A673 (cell line): ENCODE measurements at places on chromosomes 5 and 9. TPM values are rescaled to one million over a fixed set of nuclear protein-coding genes. Genes with fewer than 3 reads are reported as not detected.

DNA sequence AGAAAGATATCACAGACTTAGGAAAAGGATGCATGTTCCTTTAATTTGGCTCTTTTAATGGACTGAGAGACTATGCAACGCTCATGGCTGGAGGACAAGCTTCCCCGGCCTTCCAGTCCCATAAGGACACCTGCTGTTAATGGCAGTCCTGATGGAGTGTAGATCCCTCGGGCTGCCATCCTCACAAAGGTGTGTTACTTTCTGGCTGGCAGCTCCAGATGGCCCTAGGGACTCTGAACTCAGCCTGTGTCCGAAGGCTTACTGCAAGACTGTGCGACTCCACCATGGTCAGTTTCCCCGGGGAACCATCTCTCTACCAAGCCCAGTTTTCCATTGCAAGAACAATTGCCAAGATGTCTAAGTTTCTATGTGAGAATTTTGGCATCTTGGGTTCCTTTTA is 25.5 kb upstream of the KCNIP1 start:
- no peak for DNase-seq
- H3K27ac ChIP-seq, result no peak overlapping the region
- H3K4me3 ChIP-seq, result no peak overlapping the region

DNA sequence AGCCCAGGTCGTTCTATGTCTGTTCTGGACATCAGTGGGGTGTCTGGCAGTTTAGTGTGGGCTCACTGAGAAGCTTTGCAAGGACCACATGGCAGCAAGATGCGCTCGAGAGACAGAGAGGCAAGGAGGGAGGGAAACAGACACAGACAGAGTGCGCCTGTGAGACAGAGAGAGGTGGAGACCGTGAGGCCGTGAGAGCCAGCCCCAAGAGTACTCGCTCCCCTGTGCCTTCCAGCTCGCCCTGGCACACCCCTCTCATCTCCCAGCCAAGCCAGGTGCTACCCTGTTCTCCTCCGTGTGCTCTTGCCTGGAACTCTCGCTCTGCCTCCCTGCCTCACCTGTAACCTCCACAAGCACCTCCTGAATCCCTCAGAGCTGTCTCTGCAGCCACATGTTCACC is 106.8 kb downstream of the EHMT1 start:
- no peaks in the 10 kb centered on the region for H3K27me3 ChIP-seq
- H3K36me3 ChIP-seq, result peaks cover 33% of the 10 kb centered on the region
- DNase-seq, result no peak
- H3K27ac ChIP-seq, result no peak overlapping the region

DNA sequence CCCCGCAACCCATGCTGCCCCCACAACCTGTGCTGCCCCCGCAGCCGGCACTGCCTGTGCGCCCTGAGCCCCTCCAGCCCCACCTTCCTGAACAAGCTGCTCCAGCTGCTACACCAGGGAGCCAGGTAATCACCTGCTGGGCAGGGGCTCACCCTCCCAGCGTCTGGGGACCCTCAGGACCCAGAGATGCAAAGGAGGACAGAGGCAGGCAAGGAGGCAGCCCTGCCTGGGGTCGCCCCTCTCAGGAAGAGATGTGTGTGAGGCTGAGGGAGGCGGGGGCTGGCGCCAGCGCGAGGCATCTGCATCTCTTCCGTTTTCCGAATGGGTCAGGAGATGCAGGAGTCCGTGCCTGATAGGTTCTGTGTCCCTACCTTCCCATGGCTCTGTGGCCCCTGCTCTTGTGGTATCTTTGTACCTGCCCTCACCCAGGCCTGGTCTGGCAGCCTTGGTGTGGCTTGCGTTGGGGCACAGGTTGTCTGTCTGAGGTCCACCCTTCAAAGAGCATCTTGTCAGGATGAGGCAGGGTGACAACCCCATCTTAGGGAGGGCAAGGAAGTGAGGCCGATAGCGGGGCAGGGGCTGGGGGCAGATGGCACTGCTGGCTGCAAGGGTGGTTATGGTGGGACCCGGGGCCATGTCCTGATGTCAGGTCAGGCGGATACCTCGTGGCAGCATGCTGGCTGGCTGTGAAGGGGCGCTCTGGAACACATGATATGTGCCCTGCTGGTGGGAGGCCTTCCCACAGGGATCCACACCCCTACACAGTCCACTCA is 75.7 kb downstream of the WNK2 start:
- no peaks in the 10 kb centered on the region for H3K27me3 ChIP-seq
- H3K4me3 ChIP-seq, result no peak overlapping the region
- no peaks in the 10 kb centered on the region for H3K4me1 ChIP-seq
- DNase-seq, result no peak
- H3K36me3 ChIP-seq, result no peaks in the 10 kb centered on the region

- H3K27ac ChIP-seq, result no peak overlapping the region
- H3K4me1 ChIP-seq, result peaks cover 28% of the 10 kb centered on the region
- DNase-seq, result no peak
- H3K36me3 ChIP-seq, result peaks cover 11% of the 10 kb centered on the region
- H3K27me3 ChIP-seq, result no peaks in the 10 kb centered on the region
- no peak overlapping the region for H3K4me3 ChIP-seq
Measured at GRCh38 chr5:179802207-179802883, 4.3 kb downstream of the MGAT4B start.

DNA sequence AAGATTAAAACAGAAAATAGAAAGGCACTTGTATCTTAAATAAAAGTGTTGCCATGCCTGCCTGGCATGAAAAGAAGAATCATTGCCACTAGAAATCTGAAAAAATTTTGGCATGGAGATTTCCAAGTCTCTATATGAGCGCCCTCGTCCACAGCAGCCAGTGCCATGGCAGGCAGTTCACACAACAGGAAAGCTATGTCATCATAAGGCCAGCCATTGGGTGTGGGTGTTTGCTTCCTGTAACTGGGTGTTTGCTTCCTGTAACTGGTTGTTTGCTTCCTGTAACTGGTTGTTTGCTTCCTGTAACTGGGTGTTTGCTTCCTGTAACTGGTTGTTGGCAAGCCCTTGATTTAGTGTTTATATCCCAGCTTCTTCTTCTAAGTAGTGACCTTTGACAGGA is 446.7 kb downstream of the IRX1 start:
- H3K4me1 ChIP-seq, result no peaks in the 10 kb centered on the region
- H3K27me3 ChIP-seq, result no peaks in the 10 kb centered on the region
- no peak for DNase-seq
- H3K27ac ChIP-seq, result no peak overlapping the region
- no peaks in the 10 kb centered on the region for H3K36me3 ChIP-seq

DNA sequence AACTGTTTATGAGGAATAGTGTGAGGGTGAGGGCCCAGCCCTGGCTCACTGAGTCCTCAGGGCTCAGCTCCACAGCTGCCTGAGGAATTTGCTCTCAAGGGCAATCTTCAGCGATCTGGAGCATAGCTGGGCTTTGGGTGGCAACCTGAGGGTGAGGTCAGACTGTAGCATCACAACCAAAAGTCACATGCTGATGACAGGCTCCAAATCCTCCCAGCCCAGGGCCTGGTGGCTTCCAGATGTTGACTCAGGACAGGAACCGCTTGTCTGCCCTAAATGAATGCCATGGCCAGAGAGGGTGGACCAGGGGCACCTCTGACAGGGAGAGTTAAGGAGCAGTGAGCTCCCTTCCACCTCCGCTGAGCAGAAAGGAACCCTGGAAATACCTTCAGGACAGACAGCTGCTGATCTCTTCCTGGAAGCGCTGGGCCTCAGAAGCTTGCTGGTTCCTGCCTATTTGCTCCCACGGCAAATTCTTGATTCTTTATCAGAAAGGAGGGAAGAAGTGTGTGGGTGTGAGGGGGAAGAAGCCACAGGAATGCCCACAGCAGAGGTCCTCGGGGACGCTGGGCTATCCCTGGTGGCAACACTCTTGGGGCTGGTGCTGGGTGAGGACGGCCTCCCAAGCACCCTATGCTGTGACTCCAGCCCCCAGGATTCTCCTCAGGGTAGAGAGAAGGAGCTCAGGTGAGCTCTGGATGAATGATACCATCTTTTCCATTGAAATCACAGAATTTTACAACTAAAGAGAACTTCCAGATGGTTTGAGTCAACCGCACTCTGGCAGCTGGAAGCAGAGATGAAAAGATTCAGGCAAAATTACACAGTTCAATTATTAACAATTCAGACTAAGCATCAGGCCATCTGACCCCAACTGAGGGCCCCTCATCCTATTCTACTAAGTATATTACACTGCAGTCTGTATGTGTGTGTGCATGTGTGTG is 13.8 kb upstream of the CTSL start:
- peaks cover 44% of the 10 kb centered on the region for H3K4me1 ChIP-seq
- DNase-seq, result peak; percentile 44
- no peaks in the 10 kb centered on the region for H3K27me3 ChIP-seq

The GKAP1 gene
- 6.0 and 11.3 TPM in 2 replicates for total RNA-seq

The FRRS1L gene
- 0.04 and 0.41 TPM in 2 replicates for total RNA-seq

The GADD45G gene
- total RNA-seq, result 0.39 and 0.98 TPM in 2 replicates

The TMEM215 gene
- total RNA-seq, result not detected in 2 replicates

The CCNJL gene
- total RNA-seq, result 7.6 and 11.9 TPM in 2 replicates

The IFNA6 gene
- not detected in 2 replicates for total RNA-seq
